ENCODE measurements at places on chromosomes 13 and 19. TPM values are rescaled to one million over a fixed set of nuclear protein-coding genes. Genes with fewer than 3 reads are reported as not detected.

The KLK6 gene
- total RNA-seq: not detected

The OR7A5 gene
- not detected for total RNA-seq

The AZU1 gene
- 3.4 TPM for total RNA-seq

The ZNF415 gene
- total RNA-seq: 25.6 TPM

The CYP4F12 gene
- total RNA-seq: 1.8 TPM

The SPTBN4 gene
- total RNA-seq: 14.8 TPM

The ZNF486 gene
- 13.9 TPM for total RNA-seq

The ADGRE3 gene
- total RNA-seq: 0.16 TPM

The OR1I1 gene
- total RNA-seq: not detected

The ERICH6B gene
- total RNA-seq: not detected

The ZNF418 gene
- total RNA-seq: 31.7 TPM

The CLEC11A gene
- 38.8 TPM for total RNA-seq

The KLK13 gene
- total RNA-seq: not detected

The CLIP3 gene
- total RNA-seq: 34.6 TPM

The POMP gene
- 53.2 TPM for total RNA-seq

The PDX1 gene
- not detected for total RNA-seq

The SMIM24 gene
- total RNA-seq: 3.9 TPM

The SBSN gene
- total RNA-seq: 0.93 TPM

The CRX gene
- total RNA-seq: 229 TPM

The CPT1C gene
- 40.4 TPM for total RNA-seq

The ZNF599 gene
- 16.9 TPM for total RNA-seq

The SIGLEC8 gene
- total RNA-seq: not detected

The ZNF730 gene
- 10.0 TPM for total RNA-seq

The ZNF260 gene
- total RNA-seq: 49.8 TPM

The SIN3B gene
- total RNA-seq: 67.5 TPM

The PRTN3 gene
- 2.5 TPM for total RNA-seq

The ELSPBP1 gene
- 1.5 TPM for total RNA-seq

The LENG9 gene
- 2.7 TPM for total RNA-seq

The B3GNT3 gene
- total RNA-seq: 1.2 TPM

The TMPRSS9 gene
- total RNA-seq: 1.0 TPM

The ZGLP1 gene
- 4.4 TPM for total RNA-seq

The C1QTNF9B gene
- 0.88 TPM for total RNA-seq

The HSD17B14 gene
- total RNA-seq: 13.8 TPM

The CLDND2 gene
- total RNA-seq: not detected

The ZNF649 gene
- total RNA-seq: 36.3 TPM

The GSK3A gene
- 34.3 TPM for total RNA-seq

The MIA gene
- 3.4 TPM for total RNA-seq

The RNF113B gene
- total RNA-seq: not detected

The KANK3 gene
- total RNA-seq: 10.6 TPM

The LGALS14 gene
- not detected for total RNA-seq

The ACER1 gene
- not detected for total RNA-seq

Data from camera-type eye (tissue), 1 donor.